Activated T-helper 1 cell treated with anti-CD3 and anti-CD28 coated beads, Interleukin-12 subunit alpha, Interleukin-12 subunit beta, Interleukin-2, Interleukin-4 antibody, amounts not matched to agents 30 ng/mL and 10 ng/mL and 1 ng/mL, durations not matched to agents 14 hours and 24 hours and 36 hours (primary cell): ENCODE measurements at places on chromosomes 13 and 19. TPM values are rescaled to one million over a fixed set of nuclear protein-coding genes. Genes with fewer than 3 reads are reported as not detected.

The ZSCAN22 gene
- 4.7 and 4.8 TPM in 2 replicates for total RNA-seq

The RUBCNL gene
- total RNA-seq: 1.2 and 2.8 TPM in 2 replicates

The ICAM4 gene
- 0.59 and 1.0 TPM in 2 replicates for total RNA-seq

The PDX1 gene
- not detected in 2 replicates for total RNA-seq

The FNDC3A gene
- 26.9 and 27.0 TPM in 2 replicates for total RNA-seq

The WDR87 gene
- total RNA-seq: not detected in 2 replicates

The SRRM5 gene
- total RNA-seq: 0.10 and 0.13 TPM in 2 replicates

The ERVK3-1 gene
- 87.1 and 96.7 TPM in 2 replicates for total RNA-seq

The ZNRF4 gene
- total RNA-seq: not detected in 2 replicates

The ZNF844 gene
- 0.73 and 0.86 TPM in 2 replicates for total RNA-seq

The ZNF700 gene
- total RNA-seq: 11.9 and 12.2 TPM in 2 replicates

The FGF22 gene
- total RNA-seq: not detected in 2 replicates

The PRRG2 gene
- 0.59 and 1.2 TPM in 2 replicates for total RNA-seq

The ZNF460 gene
- 41.4 and 47.7 TPM in 2 replicates for total RNA-seq

The NLRP7 gene
- not detected in 2 replicates for total RNA-seq

The F7 gene
- total RNA-seq: not detected in 2 replicates

The ZNF160 gene
- total RNA-seq: 26.0 and 27.8 TPM in 2 replicates

The ELOF1 gene
- total RNA-seq: 76.7 and 77.6 TPM in 2 replicates

The PTGER1 gene
- 0.44 and 0.78 TPM in 2 replicates for total RNA-seq

The CEACAM6 gene
- total RNA-seq: not detected in 2 replicates

GRCh38 chr13:96252903-96253302 lies 163.0 kb downstream of the HS6ST3 start:
- no peak for DNase-seq

DNA sequence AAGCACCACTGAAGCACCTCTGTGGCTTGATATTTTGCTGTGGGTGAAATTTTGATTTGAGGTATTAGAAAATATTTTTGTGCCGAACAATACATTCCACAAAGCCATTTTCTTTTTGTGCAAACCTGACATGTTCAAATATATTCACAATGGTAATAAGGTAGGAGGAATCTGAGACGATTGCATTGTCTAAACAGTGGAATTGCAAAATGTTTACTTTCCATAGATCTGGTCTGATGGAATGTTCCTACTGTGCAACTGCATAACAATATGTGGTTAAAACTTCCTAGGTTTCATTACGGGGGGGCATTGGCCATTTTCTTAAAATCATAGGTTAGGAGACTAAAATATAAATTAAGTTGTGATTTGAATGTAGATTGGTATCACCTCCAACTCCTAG lies 42.7 kb upstream of the AKAP11 start:
- DNase-seq: no peak

GRCh38 chr19:4425537-4425936 lies 23.1 kb downstream of the CHAF1A start:
- DNase-seq: no peak

GRCh38 chr13:39559847-39560246 lies 43.1 kb downstream of the LHFPL6 start:
- no peak for DNase-seq

DNA sequence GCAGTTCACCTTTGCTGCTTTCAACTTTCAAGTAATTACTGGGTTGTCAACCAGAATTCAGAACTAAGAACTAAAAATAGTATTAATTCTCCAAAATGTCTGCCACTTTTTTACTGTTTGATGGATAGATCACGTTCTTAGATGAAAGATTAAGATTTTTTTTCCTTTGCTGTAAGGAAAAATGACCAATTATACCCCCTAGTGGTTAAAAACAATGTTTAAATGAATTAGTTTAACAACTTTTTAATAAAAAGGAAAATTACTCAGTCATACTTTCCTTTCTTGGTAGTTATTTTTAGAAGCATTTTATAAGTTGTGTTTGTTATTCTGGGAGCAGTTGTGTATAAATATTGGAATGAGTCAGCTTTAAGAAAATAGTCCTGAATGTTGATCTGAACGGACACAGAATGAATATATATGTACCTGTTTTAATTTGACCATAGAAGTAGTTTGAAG lies 4.6 kb downstream of the TM9SF2 start:
- no peak for DNase-seq

DNA sequence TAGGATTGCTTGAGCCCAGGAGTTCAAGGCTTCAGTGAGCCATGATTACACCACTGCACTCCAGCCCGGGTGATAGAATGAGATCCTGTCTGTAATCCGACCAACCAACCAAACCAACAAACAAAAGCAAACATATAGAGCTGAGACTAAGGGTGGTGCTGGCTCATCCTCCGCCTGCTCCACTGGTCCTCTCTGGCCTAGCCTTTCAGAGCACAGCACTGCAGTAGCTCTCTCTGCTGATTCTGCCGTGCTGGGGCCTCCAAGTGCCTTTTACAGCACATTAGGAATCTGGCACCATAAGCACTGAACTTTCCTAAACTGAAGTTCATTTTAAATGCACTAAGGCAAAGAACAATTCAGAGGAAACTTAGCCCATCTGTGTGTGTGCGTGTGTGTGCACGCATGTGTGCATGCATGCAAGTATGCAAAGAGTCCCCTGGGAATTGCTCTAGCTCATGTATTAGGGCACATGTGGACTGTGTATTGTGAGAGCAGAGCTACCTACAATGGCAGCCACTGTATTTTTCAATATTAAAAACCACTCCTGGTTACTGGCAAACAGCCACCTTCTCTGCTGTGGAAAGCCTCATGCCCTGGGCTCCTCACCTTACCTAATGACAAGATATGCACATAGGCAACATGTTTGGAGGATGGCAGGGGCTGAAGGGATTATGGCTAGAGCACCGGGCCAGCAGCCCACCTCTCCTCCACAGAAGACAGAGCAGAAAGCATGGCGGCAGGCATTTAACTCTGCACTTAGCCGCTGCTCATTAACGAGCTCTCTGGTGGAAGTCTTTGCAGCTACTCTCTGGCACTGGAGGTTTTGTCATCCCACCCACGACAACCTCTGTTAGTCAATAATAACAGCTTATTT lies 223.1 kb upstream of the TSHZ3 start:
- no peak for DNase-seq

DNA sequence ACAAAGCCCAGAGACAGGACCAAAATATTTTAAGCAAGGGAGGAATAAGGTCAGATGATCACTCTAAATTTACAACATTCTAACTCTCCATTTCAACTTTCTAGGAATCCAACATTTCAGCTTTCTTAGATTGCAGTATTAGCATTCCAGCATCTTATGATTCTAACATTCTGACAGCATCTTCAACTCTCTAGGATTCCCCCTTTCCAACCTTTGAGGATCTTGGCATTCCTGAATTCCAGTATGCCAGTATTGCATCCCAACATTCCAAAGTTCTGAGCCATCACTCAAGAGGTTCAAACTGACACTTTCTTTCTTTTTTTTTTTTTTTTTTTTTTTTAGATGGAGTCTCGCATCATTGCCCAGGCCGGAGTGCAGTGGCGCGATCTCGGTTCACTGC lies 13.8 kb downstream of the TGFB1 start:
- no peak for DNase-seq

GRCh38 chr19:14061751-14062557 lies at the start of gene PALM3:
TSS of gene PALM3 (minus strand) at chr19:14062076. CDS start at chr19:14061980, 96 bp downstream.
- DNase-seq: no peak

GRCh38 chr13:92317066-92317465 lies 909.5 kb upstream of the GPC6 start:
- no peak for DNase-seq

DNA sequence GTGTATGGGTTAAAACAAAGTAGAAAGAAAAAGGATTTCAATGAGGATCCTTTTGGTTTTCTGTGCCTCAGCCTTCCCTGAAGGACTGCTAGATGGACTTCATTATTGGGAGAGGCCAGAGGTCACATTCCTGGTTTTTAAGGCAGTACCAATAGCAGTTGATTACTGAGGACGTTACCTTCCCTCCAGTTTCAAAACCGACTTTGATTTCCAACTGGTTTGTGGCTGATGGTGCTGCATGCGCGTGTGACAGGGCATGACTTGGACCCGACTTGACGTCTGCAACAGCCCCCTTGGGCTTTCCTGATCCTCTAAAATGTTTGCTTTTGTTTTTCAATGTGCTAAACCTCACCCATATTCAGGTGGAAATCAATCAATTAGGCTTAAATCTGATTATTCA lies 314.3 kb upstream of the ARGLU1 start:
- DNase-seq: no peak

GRCh38 chr19:2575734-2576481 lies 100.0 kb downstream of the GADD45B start:
- DNase-seq: no peak

- no peak for DNase-seq
These were observed 87.0 kb downstream of the SLAIN1 start for GRCh38 chr13:77784515-77784914.

- DNase-seq: peak; percentile 31
These were observed 41.8 kb upstream of the PNMA8B start for GRCh38 chr19:46537136-46538097.

DNA sequence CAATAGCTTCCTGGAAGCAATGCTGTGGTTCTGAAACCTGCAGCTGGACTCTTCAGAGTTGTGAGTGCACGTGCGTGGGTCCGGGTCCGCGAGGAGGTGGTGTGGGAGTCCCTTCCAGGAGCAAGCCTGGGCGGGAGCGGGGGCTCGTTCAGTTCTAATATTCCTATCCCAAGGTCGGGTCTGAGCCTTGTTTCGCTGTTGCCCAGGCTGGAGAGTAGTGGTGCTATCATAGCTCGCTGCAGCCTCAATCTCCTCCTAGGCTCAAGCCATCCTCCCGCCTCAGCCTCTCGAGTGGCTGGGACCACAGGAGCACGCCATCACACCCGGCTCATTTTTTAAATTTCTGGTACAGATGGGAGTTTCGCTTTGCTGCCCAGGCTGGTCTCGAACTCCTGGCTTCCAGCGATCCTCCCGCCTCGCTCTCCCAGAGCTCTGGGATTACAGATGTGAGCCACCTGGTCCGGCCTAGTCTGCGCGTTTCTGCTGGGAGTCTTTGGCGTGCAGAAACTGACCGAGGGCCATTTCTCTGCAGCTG lies 625 bp downstream of the ZFP82 start:
- no peak for DNase-seq

- no peak for DNase-seq
These were observed 9.9 kb upstream of the SPART start for GRCh38 chr13:36356058-36356457.

- no peak for DNase-seq
These were observed 79.7 kb downstream of the GADD45B start for GRCh38 chr19:2555422-2556220.

- no peak for DNase-seq
These were observed 804.7 kb upstream of the SLITRK1 start for GRCh38 chr13:84686973-84687372.

GRCh38 chr13:41554180-41554579 lies 96.8 kb downstream of the RGCC start:
- DNase-seq: no peak

DNA sequence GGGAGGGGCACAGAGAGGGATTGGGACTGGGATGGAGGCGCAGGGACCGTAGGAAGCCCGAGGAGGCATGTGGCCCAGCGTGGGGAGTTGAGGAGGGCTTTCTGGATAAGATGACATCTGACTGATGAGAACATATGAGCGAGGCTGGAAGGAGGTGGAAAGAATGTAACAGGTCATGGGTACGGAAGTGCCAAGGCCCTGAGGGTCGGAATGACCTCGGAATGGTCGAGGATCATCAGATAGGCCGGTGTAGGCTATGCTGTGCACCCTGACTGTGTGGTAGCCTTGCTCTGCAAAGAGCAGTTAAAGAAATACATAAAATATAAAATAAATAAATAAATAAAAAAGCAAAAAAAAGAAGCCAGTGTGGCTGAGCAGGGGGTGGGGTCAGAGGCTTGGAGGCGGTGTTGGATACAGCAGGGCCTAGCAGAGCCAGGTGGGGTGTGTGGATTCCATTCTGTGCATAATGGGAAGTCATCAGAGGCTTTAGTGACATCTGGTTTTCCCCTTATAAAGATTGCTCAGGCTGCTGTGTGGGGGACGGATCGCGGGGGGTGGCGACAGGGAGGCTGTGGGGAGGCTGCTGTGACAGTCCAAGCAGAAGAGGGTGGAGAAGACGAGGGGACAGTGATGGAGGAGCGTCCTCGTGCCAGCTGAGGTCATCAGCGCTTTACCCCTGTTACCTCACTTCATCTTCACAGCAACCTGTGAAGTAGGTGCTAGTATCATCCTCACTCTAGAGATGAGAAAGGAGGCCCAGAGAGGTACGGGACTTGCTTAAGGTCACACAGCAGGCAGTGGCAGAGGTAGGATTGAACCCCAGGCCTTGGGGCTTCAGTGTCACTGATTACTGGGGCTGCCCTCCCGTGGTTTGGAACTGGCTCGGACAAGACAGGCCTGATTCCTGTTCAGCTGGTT lies 5.0 kb downstream of the PAK4 start:
- DNase-seq: no peak

- no peak for DNase-seq
These were observed 40.0 kb downstream of the MYO16 start for GRCh38 chr13:108669381-108669780.

GRCh38 chr19:2805991-2806649 lies 13.5 kb upstream of the ZNF554 start:
- DNase-seq: no peak

DNA sequence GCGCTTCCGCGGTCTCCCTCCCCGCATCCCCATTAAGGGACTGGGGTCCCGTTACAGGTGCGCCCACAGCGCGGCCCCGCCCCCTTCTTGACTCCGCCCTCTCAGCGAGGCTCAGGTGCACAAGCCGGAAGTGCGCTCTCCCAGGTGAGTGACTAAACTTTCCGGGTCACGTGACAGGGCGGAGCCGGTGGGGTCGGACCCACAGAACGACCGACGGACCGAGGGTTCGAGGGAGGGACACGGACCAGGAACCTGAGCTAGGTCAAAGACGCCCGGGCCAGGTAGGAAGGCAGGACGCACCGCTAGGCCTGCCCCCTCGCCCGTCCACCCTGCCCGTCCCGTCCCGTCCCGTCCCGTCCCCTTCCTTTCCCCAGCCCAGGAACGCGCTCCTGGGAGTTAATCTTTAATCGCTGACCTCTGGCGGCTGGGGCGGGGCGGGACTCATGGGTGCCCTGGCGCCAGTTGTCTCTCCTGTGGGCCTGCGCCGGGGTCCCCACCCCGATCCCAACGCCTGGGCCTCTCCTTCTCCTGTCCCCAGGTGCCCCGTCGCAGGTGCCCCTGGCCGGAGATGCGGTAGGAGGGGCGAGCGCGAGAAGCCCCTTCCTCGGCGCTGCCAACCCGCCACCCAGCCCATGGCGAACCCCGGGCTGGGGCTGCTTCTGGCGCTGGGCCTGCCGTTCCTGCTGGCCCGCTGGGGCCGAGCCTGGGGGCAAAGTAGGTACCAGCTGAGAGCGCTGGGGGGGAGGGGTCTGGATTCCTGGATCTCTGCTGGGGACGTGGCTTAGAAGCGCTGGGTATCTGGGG lies at the start of gene CRB3:
Gene CRB3, plus strand, starts transcription at position 202 of the 804 bp plus-strand sequence. Its CDS starts 431 bp downstream, at position 633.
- no peak for DNase-seq

GRCh38 chr13:92745258-92745657 lies 481.3 kb upstream of the GPC6 start:
- no peak for DNase-seq

- no peak for DNase-seq
These were observed 34.9 kb downstream of the N4BP2L2 start for GRCh38 chr13:32503727-32504126.

GRCh38 chr19:16034958-16035560 lies 41.2 kb upstream of the TPM4 start:
- DNase-seq: no peak
